Fibroblast of the aortic adventitia (primary cell): ENCODE measurements at places on chromosomes 16 and 17.

- DNase-seq: peak; percentile 63
These were observed at the start of gene KCNJ2 for GRCh38 chr17:70168977-70169708. KCNJ2 (plus strand) TSS chr17:70169532; CDS start chr17:70175040, 5,508 bp downstream.

GRCh38 chr16:65318138-65318537, 196.3 kb upstream of the CDH11 start:
- DNase-seq: no peak

DNA sequence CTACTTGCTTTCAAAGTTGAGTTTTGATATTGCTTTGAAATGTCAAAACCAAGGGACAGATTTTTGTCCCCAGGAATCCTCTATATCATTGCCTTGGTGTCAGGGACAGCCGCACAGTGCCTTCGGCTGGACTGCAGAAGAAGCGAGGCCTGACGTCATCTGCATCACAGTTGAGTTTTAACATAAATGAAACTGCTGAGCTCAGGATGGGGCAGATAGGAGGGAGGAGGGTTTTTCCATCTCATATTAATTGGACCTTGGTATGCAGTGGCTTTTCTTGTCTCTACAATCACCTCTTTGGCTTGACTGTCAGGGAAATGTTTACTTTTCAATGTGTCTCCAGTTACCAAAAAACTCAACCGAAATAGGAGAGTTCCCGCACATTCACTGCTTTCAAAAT, 111.3 kb downstream of the AATF start:
- no peak for DNase-seq

- no peak for DNase-seq
These were observed 9.6 kb upstream of the WNT9B start for GRCh38 chr17:46841561-46842379.

DNA sequence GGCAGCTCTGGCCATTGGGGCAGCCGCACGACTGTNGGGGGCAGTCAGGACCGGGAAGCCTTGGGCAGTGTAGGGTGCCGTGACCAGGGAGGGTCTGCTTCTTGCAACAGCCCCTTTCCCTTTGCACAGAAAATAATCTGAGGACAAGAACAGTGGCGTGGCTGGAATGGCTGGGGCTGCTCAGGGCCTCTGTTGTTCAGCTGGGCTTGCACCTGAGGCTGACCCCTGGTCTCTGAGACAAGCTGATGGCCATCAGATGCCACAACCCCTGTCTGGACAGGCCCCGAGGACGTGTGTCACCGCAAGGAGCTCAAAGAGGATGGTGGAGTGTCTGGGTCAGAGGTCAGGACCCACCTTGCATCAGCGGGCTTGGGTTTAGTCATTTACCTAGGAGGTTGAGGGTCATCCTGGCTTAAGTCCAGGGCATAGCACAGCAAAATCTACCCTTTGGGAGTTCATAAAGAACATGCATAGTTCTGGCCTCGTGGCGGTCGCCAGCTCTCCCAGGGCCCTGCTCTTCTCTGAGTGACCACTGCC, 46.9 kb downstream of the METRNL start:
- no peak for DNase-seq

DNA sequence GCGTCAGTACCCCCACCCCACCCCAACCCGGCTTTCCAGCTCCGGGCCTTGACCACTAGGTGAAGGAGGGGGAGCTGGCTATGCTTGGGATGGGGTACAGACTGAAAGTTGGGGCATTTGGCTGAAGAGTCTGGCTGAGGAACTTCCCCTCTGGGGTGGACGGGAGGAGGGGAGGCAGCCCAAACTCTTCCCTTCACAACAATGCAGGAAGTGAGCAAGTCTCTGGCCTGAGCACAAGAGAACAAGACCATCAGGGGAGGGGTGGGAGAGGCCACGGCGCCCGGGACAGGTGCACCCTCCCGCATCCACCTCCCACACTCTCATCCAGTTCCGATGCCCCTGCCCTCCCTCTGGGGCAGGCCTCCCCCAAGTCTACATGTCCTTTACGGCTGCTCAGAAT, 5.6 kb downstream of the USH1G start:
- DNase-seq: no peak

DNA sequence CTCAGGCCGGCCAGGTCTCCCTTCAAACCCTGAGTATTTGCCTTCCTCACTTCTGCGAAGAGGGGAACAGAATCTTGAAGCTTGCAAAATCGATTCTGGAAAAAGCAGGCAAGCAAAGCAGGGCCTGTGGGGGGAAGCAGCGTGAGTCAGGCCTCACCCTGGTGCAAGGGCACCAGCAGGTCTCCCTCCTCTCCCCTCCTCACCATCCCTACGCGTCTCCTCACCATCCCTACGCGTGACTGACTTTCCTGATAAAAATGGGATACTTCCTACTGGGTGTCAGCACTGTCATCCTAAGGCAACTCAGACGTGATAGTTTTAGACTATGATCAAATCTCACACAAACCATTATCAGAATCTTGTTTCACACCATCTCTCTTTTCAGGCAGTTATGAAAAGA, 12.1 kb downstream of the CMTM3 start:
- no peak for DNase-seq

DNA sequence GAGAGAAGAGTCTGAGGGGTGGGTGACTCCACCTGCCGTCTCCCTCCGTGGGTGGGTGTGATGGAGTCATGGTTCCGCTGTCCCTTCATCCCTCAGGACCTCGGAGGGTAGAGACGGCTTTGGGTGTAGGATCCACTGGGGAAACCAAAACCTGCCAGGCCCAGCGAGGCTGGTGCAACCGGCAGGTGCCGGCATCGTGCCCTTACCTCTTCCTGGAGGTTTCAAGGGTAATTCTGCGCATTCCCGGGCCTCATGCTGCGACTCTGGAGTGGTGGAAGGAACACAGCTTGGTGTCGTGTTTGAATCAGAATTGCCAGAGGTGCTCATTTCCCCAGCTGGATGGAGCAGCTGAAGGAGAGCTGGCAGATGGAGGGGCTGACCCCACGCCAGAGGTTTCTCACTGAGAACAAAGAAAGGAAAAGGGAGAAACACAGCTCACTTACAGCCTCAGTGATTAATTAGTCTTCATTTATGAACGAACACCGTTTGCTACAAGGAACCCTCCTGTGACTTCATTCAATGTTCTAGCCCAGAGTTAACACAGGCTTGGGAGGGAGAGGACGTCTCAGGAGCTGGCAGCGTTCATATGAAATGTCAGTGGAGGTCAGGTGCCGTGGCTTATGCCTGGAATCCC, 16.3 kb upstream of the ATP2A3 start:
- no peak for DNase-seq

DNA sequence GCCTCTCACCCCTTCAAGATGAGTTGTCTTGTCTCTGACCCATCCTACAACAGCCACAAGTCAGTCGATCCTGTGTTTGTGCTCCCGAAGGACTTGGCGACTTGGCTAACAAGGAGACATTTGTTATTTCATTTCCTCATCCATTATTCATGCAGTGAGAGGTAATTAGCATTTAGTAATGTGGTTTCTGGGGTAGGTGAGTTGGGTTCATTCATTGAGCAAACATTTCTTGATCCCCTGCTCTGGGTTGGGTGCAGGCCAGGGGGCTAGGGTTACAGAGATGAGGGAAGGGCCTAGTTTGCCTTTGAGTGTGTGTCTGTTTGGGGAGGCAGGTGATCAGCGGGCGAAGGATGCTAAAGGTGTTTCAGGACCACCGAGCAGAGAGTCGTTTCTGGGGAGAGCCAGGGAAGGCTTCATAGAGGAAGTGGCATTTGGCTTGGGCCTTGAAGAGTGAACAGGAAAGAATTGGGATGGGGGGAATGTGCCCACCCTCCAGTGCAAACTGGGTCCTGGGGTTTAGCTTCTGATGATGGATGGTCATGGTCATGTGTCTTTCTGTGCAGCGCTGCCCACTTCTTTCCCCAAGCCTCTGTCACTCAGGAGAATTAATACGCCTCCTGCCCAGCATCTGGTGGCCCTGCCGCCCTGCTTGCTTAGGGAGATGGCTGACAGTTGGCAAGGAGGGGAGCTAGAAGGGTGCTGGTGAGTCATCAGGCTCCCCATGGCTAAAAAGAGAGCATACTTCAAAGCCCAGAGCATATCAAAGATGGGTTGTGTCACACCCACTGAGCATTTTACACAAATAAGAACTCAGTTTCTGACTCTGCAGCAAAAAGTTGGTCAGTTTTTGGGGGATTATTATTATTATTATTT, 38.5 kb downstream of the MSI2 start:
- no peak for DNase-seq

GRCh38 chr17:66423056-66423955, 120.9 kb downstream of the PRKCA start:
- no peak for DNase-seq

DNA sequence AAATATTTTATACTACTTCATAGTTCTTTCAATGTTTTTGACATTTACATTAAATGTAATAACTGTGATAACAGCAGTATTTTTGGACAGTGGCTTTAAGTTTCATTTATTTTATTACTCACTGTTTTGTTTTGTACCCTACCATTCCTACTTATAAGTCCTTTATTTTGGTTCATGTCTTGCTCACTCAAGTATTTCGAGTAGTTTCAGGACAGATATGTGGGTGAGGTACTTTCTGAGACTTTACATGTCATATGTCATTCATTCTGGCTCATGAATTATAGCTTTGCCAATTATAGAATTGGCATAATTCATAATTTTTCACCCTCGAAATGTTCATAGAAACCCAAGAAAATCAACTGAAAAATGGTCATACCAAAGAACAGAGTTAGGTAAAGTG, 44.4 kb downstream of the PIK3R5 start:
- DNase-seq: no peak

DNA sequence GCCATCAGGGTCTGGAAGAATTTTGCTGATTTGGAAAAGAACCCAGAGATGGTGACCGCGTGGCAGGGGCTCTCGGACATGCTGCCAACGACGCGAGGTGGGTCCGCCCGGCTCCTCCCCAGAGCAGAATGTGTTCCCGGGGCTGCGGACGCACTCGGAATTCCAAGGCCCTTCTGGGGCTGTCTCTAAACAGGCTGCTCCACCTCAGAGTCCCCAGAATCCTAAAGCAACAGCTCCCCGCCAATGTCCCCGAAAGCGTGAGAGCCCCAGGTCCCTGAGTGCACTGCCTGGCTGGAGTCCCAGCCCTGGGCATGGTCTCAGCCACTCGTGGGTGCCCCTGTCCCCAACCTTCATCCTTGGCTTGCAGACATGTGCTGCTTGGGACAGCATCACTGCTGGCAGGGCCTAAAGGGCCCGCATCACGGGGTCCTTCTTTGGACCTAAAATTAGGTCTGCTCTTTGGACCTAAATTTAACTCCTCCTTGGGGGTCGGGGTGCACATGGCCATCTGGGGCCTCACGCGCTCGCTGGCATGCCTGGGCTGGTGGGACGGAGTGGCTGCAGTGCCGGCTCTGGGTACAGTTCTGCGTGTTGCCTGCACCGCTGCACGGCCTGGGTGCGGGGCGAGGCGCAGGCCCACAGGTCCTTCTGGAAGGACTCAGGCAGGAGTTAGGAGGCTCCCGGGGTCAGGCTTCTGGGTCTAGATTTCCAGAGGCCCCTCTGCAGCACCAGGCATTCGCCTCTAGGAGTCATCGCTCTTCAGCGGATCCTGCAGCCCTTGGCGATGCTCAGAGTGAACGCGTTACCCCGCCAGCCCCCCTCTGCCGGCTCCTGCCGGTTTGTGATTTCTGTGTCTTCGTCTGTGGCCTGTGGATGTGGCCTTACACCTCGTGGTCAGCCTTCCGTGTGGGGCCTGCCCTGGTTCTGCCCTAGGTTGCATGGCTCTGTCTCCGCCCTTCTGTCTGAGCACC, 41.9 kb upstream of the CHMP6 start:
- DNase-seq: no peak

DNA sequence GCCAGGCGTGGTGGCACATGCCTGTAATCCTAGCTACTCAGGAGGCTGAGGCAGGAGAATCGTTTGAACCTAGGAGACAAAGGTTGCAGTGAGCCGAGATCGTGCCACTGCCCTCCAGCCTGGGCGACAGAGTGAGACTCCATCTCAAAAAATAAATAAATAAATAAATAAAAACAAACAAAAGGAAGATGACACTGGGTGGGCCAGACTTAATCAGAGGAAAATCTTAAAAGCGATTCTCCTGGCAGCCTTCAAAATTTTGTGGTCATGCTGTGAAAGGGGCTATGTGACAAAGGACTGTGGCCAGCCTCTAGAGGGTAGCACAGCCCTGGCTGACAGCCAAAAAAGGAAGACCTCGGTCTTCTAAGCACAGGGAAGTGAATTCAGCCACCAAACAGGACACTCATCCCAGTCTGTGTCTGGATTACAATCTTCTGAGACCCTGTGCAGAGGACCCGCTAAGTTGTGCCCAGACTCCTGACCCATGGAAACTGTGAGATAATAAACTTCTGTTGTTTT, 391.1 kb downstream of the CNTNAP4 start:
- DNase-seq: no peak

DNA sequence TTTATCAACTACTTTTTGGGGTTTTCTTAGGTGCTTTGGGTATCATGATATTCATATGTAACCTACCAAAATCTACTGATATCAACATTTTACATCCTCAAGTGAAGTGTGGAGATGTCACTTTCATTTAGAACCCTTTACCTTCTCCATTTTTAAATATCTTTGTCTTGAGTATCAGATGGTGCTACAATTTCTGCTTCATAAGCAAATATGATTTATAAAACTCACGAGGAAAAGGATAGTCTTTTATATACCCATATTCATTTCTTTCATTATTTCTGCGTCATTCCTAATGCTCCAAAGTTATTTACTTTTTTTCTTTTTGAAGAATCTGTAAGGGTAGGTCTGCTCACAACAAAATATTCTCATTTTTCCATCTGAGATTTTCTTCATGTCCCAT, 991.7 kb downstream of the CDH11 start:
- DNase-seq: no peak

GRCh38 chr16:50528820-50529219, 19.4 kb upstream of the NKD1 start:
- no peak for DNase-seq

DNA sequence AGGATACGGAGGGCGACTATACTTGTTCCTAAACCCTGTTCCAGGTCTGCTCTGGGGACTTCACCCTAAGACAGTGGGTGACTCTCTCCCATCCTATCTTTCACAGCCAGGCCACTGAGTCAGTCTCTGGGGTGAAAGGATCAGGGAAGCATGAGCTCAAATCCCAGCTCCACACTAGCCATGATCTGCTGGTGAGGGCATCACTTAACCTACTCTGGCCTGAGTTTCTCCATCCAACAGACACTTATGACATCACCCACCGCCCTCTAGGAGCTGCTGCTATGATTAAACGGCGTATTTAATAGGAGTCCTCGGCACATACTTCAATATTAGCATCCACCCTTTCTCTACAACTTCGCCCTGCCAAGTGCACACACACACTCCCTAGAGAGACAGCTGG, 10.1 kb downstream of the GAST start:
- no peak for DNase-seq

DNA sequence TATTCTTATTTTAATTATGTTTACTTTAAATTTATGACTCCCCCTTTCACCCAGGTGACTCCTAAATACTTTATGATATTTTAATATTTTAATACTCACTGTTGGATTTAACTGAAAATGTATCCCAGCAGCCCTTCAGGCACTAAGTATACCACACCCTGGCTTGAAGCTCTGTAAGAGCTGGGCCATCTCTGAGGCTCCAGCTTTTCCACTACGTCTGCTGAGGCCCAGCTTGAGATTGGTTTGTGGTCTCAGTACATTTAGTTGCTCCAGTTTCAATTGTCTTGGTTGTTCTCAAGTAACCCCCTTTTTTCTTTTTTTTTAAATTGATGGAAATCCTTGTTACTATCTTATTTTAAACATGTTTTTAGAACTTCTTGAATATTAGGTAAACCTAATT, 27.0 kb upstream of the CAPNS2 start:
- DNase-seq: no peak

GRCh38 chr17:35169835-35170363, 22.3 kb downstream of the UNC45B start:
- no peak for DNase-seq
